GM10248 (cell line): ENCODE measurements at places on chromosomes 5 and 9.

DNA sequence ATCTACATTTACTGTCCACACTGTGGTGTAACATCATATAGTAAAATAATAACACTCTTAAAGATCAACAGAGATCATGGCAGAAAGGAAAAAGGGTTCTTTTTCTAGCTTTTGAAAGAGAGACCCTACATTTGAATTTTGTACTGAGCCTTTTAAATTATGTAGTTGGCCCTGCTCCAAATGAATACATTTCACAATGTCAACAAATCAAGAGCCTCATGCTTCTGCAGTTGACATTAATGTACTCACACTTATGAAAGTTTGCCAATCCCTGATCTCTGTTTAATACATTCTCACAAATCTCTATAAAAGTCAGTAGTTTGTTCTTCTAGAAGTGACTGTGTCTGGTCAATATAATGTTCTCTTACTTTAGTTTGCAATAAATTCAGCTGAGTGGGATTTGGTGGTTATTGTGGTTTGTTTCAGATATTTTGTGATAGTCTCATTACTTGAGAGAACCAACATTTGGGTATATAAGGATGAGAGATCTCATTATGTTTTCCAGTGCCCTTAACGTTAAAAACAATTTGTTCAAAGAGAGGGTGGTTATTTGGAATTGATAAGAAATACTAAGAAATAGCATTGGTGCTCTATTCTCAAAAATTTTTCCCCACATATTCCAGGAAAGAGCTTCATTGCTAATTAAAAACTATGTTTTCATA, 277.8 kb upstream of the FTMT start:
- no peak for DNase-seq

GRCh38 chr5:104533498-104533897, 970.9 kb upstream of the NUDT12 start:
- DNase-seq: no peak

DNA sequence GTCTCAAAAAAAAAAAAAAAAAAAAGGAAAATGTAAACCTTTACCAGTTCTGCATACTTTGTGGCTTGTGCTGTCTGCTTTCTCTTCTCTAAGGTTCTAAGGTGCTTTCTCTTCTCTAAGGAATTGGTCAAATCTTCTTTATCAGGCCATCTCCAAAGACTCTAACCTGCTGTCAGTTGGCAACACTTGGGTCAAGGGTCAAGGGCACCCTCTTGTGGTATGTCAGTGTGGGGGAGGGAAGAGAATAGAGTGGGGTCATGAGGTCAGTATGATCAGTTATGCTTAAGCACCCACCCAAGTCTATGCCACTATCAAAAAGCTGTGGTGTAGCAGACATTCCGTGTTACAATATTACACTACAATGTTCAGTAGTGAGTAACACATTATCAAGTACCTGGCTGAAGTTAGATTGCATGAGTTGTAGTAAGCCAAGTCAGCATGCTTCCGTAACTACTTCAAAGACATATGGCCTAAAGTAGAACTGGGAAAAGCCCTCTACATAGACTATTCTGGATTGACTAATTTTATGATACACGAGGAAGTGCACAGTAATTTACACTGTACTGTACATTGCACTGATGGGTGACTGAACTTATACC, 25.0 kb upstream of the CCL28 start:
- DNase-seq: no peak

DNA sequence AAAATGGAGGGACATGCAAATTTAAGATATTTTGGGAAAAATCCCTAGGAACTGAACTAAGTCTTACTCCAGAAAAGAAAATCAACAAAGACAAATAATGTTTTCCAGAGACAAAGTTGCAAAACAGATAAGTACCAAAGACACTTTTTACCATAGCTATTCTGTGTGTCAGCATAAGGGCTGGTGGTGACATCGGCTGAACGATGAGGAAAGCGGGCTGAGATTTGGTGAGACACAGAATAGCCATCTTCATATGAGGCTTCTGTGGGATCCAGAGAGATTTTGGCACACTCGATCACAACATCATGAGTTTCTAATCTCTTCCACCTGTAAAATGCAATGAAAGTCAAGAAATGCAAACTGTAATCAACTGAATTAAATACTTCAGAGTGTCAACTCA, 32.3 kb downstream of the TSC1 start:
- DNase-seq: no peak

DNA sequence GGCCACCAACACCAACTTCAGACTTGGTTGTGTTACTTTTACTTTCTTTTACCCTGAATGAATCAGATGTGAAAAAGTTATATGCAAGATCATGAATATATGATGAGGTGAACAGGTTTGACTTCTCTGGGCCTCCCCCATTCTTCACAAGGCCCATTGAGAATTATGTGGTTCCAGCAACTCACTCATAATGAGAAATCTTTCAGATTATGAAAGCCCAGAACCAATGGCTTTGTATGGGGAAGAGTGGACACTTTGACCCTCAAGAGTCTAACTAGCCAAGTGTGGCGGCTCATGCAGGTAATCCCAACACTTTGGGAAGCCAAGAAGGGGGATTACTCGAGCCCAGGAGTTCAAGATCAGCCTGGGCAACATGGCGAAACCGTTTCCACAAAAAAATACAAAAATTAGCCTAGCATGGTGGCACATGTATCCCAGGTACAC, 16.1 kb upstream of the LNPEP start:
- DNase-seq: peak; percentile 55

- no peak for DNase-seq
Measured at GRCh38 chr9:107172979-107173347, 110.1 kb upstream of the RAD23B start.

- DNase-seq: no peak
Measured at GRCh38 chr9:16138561-16139491, 586.0 kb downstream of the CCDC171 start.

DNA sequence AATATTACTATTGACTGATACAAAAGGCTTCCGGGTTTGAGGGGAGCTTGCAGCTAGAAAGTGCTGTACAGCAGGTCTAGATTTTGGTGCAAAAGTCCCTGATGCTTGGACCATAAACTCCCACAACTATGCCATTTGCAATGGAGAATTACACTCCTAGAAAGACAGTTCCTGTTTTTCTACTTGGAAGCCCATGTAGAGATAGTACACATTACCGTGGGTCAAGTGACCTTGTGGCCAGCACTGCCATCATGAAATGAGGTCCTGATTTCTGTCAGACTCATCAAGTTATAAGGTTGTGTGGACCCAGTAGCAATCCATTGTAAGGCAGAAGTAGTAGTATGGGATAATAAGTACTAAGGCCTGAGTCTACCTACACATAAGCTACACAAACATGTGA, 42.8 kb upstream of the TNFSF8 start:
- no peak for DNase-seq

GRCh38 chr5:165370794-165371193, 1865.4 kb downstream of the MAT2B start:
- no peak for DNase-seq

DNA sequence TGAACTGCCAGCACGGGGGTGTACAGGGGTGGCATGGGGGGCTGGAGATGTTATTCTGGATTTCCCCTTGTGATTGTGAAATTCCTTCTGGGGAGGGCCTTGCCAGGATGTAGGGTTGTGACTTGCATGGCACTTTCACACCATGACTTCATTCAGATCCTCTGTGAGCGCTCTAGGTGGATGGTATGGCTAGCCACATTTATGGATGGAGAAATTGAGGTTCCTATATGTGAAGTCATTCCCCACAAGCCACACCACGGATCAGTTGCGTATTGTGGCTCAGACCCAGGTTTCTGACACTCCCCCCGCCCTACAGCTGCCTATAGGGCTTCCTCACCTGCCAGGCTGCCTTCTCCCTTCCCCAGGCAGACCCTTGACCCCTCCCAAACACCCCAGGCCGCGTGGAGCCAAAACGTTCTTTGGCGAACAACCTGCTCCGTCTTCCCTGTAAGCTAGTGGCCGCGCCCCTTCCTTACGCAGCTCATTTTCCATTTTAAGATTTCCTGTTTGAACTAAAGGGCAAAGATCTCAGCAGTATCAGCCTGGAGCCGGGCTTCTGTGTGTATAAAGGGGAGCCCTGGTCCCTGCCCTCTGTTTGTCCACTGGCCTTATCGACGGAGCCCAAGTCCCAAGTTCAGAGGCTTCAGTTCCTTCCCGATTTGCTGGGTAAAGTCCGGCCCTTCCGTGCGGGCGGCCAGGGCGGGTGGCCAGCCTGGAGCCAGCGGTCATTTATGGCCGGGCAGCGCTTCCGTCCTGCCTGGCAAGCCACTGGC, 97.8 kb upstream of the KLF4 start:
- no peak for DNase-seq

- DNase-seq: no peak
Measured at GRCh38 chr9:86052556-86053468, 46.5 kb downstream of the GOLM1 start.

DNA sequence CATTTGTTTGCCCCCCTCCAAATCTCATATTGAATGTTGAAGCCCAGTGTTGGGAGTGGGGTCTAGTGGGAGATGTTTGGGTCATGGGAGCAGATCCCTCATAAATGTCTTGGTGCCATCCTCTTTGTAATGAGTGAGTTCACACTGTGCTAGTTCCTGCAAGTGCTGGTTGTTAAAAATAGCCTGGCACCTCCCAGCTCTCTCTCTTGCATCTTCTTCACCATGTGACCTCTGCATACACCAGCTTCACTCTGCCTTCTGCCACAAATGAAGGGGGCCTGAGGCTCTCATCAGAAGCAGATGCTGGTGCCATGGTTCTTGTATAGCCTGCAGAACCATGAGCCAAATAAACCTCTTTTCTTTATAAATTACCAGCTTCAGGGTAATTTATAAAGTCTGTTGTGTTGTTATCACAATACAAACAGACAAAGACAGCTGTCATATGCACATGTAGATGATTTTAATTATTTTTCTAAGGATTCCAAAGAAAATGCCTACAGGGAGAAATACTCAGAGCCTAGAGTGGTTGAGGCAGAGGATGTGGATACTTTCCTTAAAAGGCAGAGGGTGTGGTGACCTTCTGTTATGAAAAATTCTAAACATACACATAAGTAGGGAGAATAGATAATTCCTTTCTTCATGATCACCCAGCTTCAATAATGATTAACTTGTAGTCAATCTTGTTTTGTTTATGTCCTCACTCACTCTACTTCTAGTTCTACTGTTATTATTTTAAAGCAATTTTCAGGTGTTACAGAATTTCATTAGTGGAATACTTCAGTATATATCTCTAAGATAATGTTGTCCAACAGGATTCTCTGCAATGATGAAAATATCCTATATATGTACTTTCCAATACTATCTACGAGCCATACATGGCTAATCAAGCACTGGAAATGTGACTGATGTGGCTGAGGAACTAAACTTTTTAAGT, 75.1 kb upstream of the RANBP6 start:
- no peak for DNase-seq

DNA sequence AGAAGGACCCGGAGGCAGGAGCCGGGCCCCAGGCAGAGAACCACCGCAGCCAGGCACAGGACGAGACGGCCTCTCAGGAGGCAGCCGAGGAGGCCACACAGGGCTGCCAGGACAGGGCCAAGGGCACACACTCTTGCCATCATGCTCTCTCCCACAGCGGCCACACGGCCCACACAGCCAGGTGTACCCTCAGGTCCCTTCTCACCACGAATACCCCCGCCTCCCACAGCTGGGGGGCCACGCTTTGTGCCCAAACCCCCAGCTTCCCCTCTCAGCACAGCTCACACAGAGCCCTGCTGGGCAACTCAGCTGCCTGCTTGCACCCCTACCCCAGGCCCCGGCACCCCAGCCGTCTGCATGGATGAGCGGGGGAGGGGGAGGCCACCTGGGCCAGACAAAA, 5.3 kb downstream of the SSNA1 start:
- no peak for DNase-seq
